HT-29 (cell line): ENCODE measurements at places on chromosomes 7 and 10.
A peak's percentile ranks its signal among the peaks of the same experiment; 100 is the strongest.

DNA sequence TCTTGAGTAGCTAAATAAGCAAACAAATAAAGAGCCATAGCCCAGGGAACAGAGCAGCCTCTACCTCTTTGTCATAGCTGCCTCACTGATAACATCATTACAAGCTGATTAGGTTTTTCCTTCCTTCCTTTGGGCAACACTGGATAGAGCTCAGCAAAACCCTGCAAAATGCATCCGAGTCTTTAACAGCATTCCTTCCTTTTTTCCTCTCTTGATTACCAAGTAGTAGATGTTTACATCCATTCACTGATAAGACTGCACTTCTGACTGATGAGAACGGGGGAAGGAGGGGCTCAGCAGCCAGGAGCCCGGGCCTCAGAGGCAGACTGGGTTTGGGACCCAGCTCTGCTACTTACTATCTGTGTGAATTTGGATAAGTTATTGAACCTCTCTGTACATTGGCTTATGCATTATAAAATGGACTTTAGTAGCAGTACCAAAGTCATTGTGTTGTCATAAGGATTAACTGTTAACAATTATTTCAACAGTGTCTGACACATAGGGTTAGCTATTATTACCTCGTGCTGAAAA is 214.2 kb downstream of the ANK3 start:
- peak; percentile 50 for DNase-seq

DNA sequence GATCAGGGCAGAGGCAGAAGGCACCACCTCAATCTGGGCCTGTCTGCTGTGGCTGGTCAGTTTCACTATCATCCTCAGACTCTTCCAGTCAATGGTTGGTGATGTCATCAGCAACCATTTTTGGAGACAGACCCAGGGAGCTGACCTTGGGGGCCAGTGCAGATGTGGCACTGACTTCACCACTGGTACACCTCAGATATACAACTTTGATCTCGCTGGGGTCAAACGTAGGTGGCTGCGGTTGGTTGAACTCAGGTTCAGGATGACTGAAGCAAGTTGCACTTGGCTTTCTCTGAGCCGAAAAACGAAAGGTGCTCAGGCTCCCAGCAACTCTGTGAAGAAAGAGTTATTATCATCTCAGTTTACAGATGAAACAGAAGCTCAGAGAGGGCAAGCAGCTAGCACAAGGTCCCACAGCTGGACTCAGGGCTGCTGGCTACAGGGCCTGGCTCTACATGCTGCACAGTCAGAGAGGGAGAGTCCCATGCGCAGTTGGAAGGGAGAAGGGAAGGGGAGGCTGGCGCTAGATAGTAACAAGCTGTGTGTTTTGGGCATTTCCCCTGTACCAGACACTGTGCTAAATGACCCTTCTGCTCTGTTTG is 27.2 kb downstream of the ANKRD16 start:
- DNase-seq = no peak

DNA sequence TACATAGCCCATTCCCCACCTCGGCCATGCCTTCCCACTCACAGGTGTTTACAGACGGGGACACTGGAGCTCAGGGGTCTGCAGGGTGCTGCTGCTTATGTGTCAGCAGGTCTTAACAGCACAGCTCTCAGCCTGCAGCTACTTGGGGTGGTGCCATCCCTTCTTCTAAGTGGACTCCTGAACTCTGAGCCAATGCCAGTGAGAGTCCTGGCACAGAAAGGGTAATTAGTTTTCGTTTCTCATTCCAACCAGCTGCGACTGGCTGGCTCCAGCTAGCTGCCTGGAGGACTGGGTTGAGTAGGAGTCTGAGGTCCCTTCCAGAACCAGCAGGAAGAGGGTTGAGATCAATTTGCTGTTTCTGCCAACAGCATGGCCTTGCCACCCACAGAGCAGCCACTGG is 88.3 kb upstream of the AGK start:
- no peak for DNase-seq

DNA sequence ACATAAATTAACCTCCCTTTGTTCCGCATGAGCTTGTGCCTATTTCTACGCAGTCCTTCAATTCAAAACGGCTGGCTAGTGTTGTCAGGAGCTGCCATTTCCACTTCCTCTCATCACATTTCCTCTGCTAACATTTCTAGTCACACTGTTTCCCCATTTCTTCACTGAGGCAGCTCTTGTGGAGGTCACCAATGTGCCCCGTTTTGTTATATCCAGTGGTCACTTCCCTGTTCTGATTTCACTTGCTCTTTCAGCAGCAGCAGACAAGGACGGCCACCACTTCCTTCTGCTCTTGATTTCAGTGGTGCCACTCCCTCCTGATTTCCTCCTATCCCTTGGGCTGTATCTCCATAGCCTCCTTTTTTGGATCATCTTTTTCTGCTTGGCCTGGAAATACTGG is 64.8 kb upstream of the SEC61G start:
- DNase-seq = peak; percentile 16

DNA sequence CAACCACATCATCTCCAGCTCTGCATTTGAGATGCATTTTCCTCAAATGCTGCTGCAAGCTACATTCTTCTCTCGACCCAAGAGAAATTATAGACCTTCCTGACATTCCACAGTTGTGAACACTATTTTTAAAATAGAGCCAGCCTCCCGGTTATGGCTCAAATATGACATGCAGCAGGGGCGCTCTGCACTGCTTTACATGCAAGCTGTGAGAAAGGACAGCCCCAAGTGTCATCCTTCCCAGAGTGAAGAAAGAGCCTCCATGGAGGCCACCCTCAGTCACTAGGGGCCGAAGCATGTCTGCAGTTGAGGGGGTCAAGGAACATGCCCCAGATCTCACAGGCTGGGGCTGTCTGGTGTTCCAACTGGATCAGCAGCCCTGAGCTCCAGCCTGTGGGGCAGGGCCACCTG is 63.9 kb upstream of the CHST15 start:
- DNase-seq = no peak

GRCh38 chr10:43410345-43410744 is 1.4 kb upstream of the HNRNPF start:
- DNase-seq = no peak

- DNase-seq = no peak
These were observed 230.6 kb downstream of the MLLT10 start for GRCh38 chr10:21764466-21765189.

DNA sequence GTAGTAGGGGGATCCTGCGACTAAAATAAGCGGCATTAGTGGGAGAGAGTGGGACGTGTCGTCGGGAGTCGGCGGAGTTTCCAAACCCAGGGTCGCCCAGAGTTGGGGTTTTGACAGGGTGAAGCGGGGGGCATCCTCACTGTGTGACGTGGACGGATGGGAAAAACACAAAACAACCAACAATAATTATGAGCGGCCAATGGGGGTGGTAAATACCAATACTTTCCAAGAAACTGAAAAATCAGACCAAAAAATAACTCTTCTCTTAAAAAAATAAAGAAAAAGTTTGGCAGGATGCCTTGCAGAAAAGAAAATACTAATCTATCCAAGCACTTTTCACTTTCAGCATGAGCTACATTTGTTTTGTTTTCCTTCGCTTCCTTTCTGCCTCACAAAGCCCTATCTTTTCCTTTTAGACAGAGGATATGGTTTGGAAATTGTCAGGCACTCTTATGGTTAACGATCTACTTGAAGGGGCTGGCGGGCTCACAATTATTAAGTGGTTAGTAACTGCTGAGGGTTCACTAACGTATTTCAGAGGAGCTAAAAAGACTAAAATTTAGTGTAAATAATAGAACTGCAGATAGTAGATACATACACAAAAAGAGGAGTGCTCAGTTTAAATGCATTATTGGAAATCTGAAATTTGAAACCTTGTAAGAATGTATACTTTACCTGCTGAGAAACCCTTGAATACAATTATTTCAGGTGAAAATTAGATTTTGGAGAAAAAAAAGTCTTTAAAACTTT is 802 bp upstream of the CDK6 start:
- peak; percentile 29 for DNase-seq

- DNase-seq = no peak
These were observed 4.6 kb upstream of the ZNF862 start for GRCh38 chr7:149833495-149834130.
